ENCODE measurements at places on chromosomes 6 and 20. TPM values are rescaled to one million over a fixed set of nuclear protein-coding genes. Genes with fewer than 3 reads are reported as not detected.

GRCh38 chr6:122184401-122184827, 215.0 kb upstream of the HSF2 start:
- peak; percentile 69 for DNase-seq

DNA sequence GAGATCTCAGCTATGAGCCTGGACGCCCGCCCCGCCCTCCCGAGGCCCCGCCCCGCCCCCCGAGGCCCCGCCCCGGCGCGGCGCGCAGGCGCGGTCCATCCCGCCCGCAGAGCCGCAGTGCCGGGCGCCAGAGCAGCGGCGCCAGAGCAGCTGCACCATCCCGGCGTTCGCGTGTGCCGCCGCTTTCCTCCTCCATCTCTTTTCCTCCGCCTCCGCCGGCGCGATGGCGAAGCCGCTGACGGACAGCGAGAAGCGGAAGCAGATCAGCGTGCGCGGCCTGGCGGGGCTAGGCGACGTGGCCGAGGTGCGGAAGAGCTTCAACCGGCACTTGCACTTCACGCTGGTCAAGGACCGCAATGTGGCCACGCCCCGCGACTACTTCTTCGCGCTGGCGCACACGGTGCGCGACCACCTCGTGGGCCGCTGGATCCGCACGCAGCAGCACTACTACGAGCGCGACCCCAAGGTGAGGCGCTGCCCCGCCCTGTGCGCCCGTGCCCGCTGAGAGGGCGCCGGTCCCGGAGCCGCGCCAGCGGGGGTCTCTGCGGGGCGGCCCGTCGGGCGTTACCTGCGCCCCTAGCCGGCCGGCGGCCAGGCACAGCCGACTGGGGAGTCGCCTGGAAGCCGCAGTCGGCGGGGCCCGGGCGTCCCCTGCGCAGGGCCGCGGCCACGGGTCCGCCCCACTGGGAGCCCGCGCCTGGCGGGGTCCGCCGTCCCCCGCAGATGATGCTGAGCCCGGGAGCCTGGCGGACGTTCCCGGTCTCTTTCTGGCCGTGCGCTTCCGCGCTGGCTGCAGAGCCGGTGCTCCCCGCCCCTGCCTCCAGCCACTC, at the start of gene PYGB:
TSS of gene PYGB (plus strand) at position 130 of the 830 bp plus-strand sequence. CDS start at position 224, 94 bp downstream.
- peak; percentile 81 for DNase-seq

PSORS1C1 gene
- 7.0 TPM for total RNA-seq

TMC2 gene
- total RNA-seq = not detected

SLC24A3 gene
- total RNA-seq = 0.57 TPM

CPNE5 gene
- total RNA-seq = 0.18 TPM

DNA sequence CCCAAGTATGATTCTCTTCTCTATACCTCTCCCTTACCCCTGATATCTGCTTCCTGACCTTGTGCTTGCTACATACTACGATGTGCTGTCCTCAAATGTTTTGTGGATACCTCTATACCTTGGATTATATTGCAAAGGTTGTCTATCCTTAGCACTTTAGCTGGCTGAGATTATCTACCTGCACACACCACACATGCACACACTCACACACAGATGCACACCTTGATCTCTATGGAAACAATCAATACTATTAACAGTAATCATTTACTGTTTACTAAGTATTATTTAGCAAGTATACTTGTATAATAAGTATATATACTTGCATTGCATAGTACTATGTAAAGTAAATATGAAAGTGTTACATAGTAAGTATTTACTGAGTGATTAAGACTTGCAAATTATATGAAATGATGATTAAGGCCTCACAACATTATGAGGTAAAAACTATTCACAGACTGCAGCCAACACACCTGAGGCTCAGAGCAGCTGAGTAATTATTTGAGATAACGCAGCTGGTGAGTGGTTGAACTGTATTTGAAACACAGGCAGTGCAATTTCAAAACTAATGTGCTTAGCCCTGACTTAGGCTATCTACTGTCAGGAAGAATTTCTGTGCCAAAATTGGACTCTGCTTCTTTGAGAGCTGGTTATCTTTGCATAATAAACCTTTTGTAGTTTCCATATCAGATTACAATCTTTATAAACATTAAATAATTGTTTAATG, 699.9 kb downstream of the FRK start:
- no peak for DNase-seq

DNA sequence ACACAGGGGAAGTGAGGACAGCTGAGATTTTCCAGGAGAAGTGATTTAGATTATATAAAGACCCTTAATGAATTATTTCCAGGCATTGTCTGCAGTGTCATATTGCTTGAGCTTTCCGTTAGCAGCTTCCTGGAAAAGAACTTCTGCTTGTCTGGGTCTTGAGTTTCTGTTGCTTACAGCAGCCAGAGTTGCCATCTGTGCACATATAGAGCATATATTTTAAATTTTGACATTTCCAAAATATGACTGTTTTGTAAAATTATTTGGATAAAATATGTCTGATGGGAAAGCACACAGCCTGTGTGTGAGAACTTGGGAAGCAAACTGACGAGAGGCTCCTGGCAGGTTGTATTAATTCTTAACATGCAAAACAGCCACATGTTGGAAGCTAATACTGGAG, 21.0 kb upstream of the NKX2-2 start:
- DNase-seq = no peak

- DNase-seq = no peak
Observed at GRCh38 chr6:105336986-105337385, 65.9 kb downstream of the PREP start.

GRCh38 chr6:25017932-25018567, 82.3 kb upstream of the RIPOR2 start:
- DNase-seq = peak; percentile 64

DNA sequence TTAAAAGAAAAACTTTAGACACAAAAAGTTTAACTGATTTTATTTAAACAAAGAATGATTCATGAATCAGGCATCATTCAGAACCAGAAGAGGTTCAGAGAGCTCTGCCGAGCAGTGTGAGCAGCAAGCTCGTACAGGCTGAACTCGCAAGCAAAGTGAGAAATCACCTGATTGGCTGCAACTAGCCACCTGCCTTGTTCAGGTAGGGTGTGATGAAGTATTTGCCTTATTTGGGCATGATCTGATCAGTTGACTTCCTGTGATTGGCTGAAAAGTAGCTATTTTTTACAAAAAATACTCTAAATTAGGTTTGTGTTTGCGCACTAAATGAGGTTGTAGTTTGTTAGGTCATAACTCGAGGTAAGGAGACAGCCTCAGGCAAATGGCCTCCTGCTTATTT, 80.7 kb downstream of the HIVEP1 start:
- no peak for DNase-seq

GRCh38 chr6:9799582-9799981, 615.3 kb downstream of the TFAP2A start:
- no peak for DNase-seq

PACSIN1 gene
- total RNA-seq = not detected

DNA sequence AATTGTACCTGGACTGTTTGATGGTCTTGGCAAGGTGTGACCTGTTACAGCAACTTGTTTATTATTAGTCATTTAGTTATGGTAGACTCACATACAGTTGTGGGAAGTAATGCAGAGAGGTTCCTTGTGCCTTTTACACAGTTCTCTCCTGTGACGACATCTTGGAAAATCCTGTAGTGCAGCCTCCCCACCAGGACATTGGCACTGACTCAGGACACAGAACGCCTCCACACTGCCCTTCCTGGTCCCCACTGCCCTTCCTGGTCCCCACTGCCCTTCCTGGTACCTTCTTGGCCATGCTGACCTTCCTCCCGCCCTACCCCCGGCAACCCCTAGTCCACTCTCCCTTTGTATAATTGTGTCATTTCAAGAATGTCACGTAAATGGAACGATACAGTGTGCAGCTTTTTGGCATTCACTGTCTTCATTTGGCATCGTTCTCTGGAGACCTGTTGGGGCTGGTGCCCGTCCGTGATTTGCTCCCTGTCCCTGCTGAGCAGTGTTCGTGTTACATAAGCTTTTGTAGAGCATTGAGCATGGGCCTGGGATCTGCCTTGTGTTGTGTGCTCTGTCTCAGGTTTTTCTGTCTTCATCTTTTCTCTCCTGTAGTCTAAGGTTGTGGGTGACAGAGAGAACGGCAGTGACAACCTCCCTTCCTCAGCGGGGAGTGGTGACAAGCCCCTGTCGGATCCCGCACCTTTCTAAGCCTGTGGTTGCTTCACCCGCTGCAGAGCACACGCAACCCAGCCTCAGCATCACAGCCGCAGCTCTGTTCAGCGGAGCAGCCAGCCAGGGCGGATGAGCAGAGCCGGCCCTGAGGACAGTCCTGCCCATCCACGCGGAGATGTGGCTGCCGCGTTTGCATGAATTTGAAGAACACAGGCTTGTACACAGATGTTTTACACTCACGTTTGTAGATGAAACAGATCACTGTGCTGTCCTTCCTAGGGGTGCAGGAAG, 5.4 kb upstream of the DNAJC5 start:
- DNase-seq = no peak

NNAT gene
- total RNA-seq = 2.8 TPM

GRM4 gene
- 0.08 TPM for total RNA-seq

ARMH2 gene
- not detected for total RNA-seq

DNA sequence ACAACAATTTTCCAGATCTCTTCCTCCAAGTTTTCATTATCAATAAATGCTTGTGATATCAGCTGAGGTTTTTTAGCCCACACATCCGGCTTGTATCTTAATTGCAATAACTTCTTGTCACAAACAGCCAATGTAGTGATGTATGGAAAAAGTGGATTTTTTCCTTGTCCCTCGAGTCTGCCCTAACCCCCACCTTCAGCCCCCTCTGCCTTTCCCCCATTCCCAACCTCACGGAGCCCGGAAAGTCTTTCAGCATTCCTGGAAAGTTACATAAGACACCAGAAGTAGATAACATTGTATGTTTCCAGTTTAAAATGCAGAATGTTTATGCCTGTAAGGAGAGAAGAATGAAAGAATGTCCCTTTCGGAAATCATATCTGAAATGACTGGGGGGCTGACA, 179.2 kb upstream of the PHACTR1 start:
- DNase-seq = peak; percentile 95

DNA sequence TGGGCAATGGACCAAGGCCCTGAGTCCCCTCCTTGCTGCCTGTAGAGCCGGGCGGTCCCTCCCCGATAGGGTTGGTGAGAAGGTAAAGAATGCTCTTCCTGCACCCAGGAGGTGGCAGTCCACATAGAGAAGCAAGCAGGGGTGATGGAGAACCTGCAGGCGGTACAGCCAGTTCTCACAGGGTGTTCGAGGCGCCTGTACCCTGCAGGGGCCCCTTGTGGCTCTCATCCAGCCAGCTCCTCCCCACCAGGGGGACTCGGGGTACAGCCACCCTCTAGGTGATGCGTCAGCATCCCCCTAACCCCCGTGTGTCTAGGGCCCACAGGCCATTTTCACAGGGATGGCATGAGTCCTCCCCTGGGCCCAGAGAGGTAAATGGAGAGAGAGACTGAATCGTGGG, 5.1 kb upstream of the COL9A3 start:
- DNase-seq = no peak
